ENCODE measurements at places on chromosomes 5 and 9.

DNA sequence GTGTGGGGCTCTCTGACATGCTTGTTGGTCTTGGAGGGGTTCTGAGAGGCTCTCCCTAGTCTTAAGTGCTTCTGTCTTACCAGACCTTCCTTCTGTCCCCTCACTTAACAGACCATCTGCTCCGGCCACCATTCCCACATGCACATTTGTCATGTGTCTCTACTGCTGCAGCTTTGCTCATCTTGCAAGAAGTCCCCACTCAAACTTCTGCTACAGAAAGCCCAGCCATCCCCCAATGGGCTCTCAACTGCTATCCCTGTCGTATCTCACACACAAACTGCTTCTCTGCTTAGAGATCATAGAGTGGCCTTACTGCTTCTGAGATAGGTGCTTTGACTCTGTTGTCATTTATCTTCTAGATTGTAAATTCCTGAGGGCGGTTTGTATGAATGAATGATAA, 69.4 kb downstream of the NUP214 start:
- DNase-seq: no peak

DNA sequence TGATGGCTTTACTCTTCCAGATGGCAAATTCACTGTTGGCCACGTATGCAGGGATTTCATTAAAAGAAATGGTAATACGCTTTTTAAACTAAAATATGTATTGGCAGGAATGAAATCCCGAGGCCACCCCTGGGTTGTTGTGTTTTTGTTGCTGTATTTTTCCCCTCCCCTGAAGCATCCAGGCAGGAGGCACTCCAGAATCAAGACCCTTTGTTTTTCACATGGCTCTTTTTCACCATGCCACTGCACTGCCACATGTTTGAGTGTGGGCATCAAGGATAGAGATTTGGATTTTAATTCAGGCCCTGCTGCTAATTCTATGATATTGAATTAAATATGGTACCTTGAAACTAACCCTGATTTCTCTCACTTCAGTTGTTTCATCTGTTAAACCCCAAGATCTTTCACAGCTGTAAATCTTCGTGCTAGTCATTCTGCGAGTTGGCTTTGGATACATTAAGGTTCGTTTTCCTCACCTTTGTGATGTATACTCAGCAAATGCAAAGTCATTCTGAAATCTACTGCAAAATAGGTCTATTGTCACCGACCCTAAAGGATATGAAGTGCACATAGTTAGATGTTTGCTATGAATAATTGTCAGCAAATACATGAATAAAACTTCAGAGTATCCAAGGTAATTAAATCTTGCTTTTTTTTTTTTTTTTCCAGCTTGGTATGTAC, 533.4 kb downstream of the PTPRD start:
- DNase-seq: no peak

GRCh38 chr5:129118405-129118804, 23.9 kb downstream of the ISOC1 start:
- no peak for DNase-seq

DNA sequence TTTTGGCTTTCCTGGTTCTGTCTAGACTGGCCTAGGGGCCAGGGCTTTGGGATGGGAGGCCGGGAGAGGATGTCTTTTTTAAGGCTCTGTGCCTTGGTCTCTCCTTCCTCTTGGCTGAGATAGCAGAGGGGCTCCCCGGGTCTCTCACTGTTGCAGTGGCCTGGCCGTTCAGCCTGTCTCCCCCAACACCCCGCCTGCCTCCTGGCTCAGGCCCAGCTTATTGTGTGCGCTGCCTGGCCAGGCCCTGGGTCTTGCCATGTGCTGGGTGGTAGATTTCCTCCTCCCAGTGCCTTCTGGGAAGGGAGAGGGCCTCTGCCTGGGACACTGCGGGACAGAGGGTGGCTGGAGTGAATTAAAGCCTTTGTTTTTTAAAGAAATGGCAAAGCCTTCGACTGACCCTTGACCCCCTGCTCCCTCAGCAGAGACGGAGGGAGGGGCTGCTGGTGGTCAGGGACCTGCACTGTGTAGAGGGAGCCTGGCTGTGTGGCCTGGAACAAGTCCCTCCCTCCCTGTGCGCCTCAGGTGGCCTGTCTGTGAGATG, 11.1 kb downstream of the FPGS start:
- no peak for DNase-seq

- no peak for DNase-seq
These were observed 60.8 kb downstream of the RFK start for GRCh38 chr9:76333388-76333787.

DNA sequence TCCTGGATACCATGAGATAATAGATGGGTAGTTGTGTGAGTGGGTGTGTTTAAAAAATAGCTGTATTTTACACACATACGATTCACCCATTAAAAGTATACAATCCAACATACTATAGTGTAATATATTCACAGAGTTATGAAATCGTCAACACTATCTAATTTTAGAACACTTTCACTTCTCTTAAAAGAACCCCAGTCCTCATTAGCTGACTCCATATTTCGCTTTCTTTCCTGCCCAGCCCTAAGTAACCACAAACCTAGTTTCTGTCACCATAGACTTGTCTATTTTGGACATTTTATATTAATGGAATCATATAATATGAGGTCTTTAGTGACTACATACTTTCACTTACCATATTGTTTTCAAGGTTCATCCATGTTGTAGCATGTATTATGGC, 63.8 kb upstream of the S1PR3 start:
- DNase-seq: no peak

GRCh38 chr9:37562826-37563225, 13.4 kb downstream of the FBXO10 start:
- DNase-seq: no peak

DNA sequence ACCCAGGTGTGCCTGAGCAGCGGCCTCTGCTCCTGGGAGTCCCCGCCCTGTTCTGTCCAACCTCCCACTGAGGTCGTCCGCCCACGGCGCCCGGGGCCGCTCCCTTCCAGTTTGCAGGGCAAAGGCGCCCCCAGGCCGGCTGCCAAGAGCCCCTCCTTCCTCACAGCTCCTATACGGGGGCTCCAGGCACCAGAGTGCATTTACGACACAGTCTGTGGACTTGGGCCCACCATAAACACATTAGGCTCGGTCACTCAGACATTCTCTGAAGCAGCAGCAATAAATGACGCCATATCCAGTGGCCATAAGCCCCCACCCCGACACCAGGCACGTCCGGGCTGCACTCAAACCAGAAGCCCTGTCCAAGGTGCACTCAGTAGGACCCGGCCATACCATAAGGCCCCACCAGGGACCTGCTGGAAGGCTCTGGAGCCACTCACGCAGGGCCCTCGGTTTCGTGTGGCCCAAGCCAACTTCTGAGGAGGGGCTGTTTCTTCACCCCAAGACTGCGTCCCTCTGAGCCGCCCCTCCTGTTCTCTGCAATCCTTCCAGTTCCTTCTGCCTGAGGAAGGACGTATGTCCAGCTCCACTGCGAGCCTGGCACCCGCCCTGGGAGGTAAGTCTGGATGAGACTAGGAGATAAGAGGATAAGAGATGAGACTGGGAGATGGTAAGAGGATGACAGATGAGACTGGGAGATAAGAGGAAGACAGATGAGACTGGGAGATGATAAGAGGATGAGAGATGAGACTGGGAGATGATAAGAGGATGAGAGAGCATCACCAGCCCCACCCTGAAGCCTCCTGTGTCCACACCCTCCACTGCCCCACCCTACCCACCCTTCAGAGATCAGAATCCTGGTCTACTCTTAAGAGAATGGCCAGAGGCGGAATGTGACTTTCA, 26.7 kb downstream of the SLC6A18 start:
- no peak for DNase-seq

DNA sequence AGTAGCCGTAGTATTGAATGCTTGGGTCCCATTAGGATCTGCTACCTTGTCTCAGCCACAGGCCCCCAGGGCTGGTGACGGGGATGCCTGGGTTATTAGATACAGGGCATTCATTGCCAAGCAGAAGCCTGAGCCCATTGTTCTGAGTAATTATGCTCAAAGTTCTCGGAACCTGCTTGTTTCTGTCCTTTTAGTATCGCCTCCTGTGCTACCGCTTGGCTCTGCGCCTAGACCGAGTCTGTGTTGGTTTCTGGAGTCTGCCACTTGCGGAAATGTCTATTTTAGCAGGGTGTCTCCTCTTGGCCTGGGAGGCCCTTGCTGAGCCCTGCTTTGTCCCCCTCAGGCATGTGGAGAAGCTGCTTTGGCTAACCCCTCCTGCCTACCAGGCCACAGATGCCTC, 506.1 kb downstream of the BNC2 start:
- no peak for DNase-seq

- no peak for DNase-seq
These were observed 111.4 kb downstream of the FANCC start for GRCh38 chr9:95206143-95206542.

DNA sequence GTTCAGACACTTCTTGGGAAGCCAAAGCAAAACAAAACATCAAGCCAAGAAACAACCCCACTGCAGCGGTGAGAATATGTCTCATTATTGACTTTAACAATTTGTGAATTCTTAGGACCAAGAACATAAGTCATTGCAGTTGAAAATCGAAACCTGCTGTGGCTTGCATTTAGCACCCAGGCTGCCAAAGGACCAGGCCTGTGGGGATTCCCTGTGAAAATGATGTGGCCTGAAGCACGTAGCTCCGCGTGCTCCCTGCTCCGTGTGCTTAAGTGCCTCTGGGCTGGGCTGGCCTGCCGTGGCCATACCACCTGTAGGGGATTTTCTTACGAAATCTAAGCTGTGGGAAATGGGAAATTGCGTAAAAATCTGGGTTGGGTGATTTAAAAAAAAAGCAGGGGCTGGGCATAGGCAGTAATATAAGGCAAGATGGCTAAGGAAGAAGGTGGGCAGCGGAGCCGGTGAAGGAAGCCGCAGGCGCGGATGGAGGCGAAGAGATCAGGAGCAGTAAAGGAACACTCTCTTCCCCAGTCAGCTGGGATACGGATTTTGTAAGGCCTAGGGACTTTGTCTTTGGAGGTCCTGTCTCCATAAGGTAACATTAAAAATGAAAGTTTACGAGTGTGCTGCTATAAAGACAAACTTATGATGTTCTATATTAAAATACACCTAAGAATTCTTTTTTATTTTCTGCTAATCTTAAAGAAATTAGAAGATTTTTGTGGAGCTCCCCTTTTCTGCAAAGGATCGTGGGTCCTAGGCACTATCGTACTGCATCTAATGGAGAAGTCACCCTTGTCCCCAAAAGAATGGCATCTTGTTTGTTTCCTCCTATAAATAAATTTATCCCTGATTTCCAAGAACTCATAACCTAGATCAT, 189.6 kb upstream of the SEMA6A start:
- no peak for DNase-seq

DNA sequence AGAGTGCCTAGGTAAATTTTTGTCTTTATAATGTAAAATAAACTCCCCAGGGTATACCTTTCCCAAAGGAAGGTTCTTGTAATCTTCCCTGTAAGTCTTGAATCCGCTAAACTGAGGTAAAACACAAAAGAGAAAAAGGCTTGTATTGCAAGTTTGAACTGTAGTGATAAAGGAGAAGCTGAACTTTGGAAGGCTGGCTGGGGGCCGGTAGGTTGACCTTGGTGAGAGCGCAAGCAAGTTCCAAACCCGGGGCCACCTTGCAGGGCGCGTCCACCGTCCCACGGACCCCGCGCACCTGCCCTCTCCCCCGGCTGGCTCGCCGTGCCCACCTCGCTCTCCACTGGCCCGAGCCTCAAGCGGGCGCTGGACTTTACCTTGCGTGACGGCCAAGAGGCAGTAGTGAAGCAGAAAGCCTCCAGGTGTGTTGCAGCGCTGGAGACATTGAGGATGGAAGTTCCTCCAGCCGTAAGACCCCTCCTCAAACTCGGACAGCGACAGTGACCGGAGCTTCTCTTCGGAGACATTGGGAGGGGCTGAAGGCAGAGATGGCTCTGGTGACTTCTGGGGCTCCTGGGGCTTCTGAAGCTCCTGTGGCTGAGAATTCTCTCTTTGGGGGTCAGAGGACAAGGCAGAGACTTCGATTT, 428 bp downstream of the SLCO4C1 start:
- no peak for DNase-seq

DNA sequence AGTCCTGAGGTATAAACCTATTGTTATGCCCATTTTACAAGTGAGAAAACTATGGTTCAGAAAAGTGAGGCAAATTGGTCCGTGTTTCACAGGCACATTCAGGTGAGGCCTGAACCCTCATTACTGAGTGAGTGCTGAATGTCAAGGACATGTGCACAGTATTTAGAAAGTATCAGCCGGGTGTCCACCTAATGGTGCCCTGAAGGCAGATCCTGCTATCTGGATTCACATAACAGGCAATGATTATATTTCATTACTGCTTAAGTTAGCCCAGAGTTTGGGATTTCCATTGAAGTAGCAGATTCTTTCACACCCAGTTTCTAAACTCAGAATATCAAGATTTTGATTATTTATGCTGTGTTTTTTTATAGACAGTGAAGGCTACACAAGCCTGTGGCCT, 142.7 kb downstream of the LHFPL2 start:
- DNase-seq: no peak

DNA sequence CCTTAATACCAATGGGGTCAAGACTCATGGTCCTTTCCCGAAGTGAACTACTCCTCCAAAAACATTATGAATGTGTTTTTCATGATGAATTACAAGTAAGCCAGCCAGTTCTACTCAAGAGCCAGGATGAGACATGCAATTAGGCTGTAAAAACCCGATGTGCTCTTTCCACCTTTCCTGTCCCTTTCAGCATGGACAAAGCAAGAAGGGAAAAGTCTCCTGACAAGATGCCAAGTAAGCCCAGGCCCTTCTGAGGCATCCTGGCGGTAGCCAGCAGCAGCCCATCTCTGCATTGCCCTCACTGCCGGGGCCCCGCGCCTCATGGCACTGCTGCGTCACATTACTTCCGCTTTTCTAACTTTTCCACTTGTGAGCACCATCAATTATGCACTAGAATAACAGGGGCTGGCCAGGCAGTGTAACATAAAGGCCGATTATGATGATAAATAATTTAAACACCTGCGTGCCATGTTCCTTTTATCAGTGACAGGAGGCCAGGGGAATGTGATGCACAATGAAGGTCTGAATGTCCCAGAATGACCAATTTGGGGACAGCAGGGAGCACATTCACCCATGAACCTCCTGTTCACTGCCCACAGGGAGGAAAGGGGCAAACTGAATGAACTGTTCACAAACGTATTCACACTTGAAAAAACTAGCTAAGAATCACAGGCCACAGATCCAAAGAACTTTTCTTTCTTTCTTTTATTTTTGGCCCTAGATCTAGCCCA, 37.4 kb downstream of the EFNA5 start:
- DNase-seq: no peak

- no peak for DNase-seq
These were observed 127.8 kb downstream of the MSX2 start for GRCh38 chr5:174852143-174852542.

DNA sequence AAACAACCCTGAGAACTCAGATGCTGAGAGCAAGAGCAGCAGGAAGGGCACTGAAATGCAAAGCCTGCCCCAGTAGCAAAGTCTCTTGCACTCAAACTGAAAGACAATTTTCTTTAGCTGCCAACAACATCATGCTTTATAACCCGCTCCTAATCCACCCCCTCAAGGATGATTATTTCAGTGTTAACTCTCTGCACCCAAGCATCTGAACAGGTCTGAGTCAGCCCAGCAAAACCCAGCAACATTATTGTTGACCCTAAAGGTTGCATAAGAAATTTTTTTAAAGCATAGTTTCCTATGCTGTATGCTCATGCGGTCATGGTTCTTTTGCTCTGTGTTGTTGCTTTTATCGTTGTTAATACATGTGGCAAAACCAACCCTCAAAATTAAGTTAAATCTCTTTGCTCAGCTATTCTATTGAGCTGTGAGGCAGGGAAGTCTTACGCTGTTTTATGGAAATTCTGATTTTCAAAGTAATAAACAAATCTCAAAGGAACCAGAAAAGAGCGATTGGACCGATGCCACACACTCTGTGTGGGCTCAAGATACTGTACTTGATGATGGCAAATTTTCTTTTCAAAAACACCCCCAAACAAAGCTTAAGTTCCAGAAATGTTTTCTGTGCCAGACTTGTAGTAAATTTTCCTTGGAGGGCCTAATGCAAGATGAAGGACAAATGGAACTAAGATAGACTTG, 440.6 kb upstream of the MPDZ start:
- no peak for DNase-seq

Data from nucleus accumbens (tissue), 56 donors.